Activated naive CD4-positive, alpha-beta T cell treated with anti-CD3 and anti-CD28 coated beads, Interleukin-2, amount 50 U/mL, for 16 hours (primary cell): ENCODE measurements at places on chromosomes 3 and 15.

DNA sequence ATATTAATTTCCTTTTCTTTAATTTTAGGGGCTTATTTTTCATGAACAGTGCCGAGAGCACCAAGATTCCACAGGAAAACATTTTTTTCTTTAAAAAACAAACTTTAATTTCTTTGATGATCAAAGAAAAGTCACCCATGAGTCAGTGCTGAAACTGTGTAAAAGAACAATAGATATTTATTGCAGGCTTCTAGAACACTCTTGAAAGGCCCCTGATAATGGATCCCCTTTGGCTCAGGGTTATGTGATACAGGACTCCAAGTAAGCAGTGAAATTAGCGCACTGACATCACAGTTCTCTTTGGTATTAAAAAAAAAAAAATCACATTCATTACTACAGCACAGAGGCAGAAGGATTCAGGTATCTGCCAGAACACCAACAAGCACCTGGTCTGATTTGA, 66.1 kb upstream of the MYZAP start:
- DNase-seq = no peak

- DNase-seq = no peak
Observed at GRCh38 chr3:16516695-16517481, 3.4 kb upstream of the RFTN1 start.

DNA sequence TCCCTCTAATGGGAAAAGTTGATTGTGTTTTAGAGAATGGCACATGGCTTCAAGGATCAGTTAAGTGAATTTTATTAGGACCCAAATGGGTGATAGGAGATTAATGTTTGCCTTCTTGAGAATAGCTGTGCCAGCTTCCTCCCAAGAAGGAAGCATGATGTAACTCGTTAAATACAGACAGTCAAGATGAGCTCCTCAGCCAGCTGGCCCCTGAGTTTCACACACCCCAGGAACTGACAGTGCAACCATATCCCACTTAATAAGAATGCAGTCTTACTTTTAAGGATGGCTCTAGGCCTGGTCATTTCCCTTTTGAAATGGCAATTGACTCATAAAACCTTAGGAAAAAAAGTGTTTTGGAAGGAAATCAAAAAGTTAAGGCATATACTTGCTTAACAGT, 472.8 kb upstream of the KCNMB2 start:
- DNase-seq = no peak

- DNase-seq = no peak
Observed at GRCh38 chr3:183400352-183400751, 28.1 kb downstream of the MCF2L2 start.

- no peak for DNase-seq
Observed at GRCh38 chr3:50303013-50303815, at the start of gene HYAL1. HYAL1 (minus strand) TSS chr3:50303574; CDS start chr3:50302956, 618 bp downstream.

DNA sequence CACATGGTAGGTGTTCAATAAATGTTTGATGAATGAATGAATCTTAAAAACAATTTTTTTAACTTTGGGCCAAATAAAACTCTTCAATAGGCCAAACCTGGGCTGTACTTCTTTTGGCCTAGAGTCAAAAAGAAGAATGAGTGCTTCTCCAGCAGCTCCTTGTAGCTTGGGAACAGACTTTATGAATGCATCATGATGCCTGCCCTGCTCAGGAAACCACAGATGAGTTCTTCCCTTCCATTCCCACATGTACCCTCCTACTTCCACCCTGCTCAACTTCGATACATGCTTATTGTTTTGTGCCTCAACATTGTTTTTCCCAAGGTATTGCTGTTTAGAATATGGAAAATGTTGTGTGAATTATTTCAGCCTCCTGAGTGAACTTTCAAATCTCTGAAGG, 87.0 kb downstream of the FILIP1L start:
- DNase-seq = no peak

- no peak for DNase-seq
Observed at GRCh38 chr3:196971094-196971698, 2.6 kb upstream of the PIGZ start.

DNA sequence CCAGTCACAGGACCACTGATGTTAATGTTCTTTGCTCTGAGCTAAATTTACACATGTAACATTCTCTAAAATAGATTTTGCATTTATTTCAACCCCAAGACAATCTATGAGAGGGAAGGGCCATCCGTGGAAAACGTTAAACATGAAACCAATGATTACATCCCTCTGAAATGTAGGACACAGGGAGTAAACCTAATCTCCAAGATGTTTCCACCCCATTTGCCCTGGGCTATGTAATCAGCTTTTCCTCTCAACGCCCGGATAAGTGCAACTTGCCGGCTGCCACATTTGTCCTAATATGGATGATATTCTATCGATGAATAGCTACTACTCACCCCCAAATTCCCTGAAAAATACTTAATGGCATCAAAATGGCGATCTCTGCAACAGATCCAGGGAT, 6.4 kb upstream of the FMN1 start:
- DNase-seq = no peak

- DNase-seq = no peak
Observed at GRCh38 chr15:70201425-70201775, 103.7 kb upstream of the TLE3 start.

DNA sequence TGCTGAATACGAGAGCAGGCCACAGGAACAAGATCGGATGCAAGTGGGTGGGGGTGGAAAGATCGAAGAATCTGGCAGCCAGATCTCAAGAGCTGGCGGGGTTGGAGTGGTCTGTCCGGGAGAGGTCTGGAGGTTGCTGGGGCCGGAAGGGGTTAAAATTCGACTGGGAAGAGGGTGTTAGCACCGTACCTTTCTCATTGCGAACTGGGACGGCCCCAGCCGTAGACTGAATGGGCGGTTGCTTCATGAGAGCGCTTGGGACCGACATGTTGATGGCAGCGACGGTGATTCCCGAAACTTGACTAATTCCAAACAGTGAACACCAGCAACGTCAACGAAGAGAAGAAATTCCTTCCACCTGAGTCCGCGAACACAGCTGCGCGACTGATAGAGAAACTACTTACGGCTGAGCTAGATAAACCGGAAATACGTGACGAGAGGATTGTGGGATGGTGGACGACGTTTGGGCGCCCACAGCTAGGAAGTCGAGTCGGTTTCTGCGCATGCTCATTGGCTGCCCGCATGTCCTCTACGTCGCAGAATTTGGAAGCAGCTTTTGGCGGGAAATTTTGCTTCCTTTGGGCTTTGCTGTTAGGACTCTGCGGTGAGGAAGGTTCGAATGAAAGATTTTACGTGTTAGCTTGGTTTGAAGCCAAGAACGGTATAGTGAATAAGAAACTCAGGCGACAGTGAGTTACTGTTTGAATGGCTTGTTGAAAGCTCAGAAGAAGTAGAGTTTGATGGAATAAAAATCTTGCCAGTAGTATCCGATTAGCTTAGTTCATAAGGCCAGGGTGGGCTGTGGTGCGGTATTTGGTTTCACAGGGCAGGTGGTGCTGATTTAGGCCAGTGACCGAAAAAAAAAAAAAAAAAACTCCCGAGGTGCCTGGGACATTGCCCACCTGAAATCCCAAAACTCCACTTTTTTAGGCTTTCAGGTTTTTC, at the start of gene MFAP1:
MFAP1 (minus strand) TSS at position 389 of the 945 bp plus-strand sequence; CDS start at position 268, 121 bp downstream.
- DNase-seq = peak; percentile 89

DNA sequence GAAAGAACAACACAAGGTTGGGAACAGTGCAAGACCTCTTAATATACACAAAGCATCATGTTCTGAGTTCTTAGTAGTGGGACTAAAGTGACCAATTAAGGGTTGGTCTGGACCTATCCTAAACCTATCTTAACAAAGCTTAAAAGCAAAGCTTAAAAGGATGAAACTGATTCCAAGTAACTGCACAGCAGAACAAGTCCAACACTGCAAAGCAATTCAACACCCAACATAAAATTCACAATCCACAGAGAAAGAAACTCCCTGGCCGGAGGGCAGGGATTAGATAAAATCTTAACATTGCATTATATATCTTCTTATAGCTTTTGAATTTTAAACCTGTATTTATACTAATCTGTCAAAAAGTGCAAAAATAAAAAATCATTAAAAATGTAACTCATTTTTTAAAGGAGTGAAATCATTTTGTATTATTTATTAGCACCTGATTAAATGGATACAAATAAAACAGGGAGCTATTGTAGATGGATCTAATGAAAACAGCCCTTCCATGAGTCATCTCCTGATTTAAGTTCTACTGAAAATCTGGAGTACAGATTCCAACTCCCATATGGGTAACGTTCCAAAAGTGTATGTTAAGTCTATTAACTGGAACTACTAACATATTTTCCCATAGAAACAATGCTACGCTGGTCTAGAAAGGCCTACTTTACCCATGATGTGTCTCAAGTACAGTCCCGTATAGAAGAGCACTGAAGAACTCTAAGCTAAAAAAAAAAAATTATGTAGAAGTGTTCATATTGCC, 34.9 kb downstream of the PIK3R4 start:
- no peak for DNase-seq

DNA sequence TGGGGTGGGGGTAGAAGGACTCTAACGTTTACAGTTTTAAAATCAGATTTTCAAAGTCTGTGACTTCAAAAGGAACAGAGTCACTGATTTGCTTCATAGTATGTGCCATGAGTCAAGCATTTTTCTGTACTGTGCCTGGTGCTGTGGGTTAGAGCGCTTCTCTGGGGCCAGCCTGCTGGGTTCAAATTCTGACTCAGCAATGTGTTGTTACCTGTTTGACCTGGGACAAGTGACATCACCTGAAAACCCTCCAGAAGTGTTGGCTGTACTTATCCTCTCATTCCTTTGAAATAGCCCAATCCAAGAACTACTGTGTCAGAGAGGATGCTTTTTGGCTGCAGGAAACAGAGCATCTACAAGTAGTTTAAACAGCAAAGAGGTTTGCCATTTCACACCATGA, 101.7 kb downstream of the LSM3 start:
- DNase-seq = no peak

GRCh38 chr3:39189959-39190269, 2.5 kb downstream of the XIRP1 start:
- peak; percentile 44 for DNase-seq

DNA sequence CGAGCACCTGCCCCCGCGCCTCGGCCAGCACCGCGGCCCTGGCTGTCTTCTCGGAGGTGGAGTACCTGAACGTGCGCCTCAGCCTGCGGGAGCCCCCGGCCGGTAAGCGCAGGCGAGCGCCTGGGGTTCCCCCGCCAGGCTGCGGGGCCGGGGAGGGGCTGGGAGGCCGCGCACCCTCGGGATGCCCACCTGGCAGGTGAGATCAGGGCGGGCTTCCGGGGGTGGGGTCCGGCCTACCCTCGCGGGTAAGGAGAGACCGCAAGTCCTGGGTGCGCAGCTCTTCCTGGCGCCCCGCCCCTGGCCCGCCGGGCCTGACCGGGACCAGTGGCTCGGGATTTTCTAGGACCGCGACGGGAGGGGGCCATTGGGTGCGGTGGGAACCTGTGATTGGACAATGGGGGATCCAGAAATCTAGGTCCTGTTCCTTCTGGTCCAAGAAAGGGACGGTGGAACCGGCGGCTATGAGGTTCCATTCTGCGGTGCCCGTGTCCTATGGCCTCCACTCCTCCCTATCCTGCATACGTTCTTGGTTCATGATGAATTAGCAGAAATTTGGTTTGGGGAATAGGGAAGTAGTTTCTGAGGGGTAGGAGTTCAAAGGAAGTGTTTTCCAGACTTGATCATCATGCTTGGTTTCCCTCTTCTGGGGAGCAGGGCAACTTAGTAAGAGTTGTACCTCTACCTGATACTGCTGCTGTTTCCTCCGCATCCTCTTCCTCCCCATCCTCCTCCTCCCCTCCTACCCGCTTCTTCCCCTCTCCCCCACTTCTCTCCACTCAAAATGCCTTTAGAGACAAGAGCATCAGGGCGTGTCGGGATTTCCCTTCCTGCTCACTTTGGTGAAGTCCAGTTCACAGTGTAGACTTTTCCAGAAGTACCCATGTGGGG, 808 bp downstream of the ARRDC4 start:
- peak; percentile 28 for DNase-seq

- DNase-seq = no peak
Observed at GRCh38 chr15:31338879-31339557, 12.4 kb downstream of the KLF13 start.

DNA sequence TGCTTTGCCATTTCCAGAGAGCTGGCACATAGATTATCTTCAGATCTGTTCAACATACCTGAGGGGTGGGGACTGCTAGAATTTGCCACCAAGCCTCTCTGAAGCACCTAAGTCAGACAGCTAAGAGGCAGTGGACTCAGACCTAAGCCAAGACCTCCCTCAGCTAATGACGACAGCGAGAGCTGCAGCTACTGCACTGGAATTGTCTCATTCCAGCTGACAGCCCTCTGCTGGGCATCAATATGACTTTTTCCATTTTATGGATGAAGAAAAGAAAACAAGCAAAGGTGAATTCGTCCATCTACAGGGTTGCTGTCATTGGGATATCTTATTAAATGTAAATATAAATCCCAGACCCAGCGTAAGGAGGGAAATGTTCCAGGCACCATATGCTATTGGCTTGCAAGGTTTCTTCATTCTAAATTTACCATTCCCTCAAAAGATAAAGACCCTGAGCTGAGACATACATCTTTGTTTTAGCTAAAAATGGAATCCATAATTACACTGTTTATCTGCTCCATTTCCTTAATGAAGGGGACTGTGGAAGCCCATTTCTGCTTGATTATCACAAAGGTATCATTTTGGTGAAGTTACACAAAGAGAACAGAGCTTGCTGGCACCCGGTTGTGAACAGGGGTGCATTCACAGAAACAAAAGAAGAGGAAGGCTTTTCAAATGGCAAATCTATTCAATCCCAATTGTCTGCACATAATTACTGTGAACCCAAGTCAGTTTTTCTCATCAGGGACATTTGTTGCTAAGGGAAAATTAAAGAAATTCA, 85.5 kb upstream of the LRTM1 start:
- no peak for DNase-seq

- DNase-seq = no peak
Observed at GRCh38 chr3:155778462-155778861, 27.6 kb downstream of the C3orf33 start.

- no peak for DNase-seq
Observed at GRCh38 chr3:39765575-39765974, 43.8 kb upstream of the MYRIP start.

DNA sequence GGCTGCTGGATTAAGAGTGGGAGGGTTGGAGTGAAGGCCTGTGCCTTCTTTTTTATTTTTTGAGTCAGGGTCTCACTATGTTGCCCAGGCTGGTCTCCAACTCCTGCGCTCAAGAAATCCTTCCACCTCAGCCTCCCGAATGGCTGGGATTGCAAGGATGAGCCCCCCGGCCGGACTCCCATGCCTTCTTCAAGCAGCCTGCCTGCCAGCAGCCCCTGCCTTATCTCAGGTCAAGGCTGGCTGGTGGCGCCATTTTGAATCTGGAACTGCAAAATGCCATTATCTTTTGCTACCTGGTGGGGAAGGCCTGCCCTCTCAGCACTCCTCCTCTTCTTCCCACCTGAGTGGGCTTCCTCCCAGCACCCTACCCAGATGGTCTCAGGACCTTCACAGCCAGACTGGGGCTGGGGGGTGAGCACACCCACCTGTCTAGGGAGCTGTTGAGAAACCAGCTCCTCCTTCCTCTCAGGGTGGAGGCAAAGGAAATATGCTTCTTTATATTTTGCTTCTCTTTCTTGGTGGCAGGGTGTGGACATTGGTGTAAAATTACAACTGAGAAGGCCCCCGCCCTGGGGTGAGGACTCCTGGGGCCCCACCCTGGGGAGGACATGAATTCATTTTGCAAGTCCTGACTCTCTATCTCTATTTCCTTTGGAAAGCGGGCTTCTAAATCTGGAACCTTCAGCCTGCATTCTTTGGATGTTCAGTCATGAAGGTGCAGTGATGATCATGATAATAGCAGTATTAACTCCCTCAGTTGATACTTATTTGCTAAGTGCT, 7.7 kb upstream of the FLNB start:
- DNase-seq = no peak
